NCI-H460 (cell line): ENCODE measurements at places on chromosomes 16 and 17.

DNA sequence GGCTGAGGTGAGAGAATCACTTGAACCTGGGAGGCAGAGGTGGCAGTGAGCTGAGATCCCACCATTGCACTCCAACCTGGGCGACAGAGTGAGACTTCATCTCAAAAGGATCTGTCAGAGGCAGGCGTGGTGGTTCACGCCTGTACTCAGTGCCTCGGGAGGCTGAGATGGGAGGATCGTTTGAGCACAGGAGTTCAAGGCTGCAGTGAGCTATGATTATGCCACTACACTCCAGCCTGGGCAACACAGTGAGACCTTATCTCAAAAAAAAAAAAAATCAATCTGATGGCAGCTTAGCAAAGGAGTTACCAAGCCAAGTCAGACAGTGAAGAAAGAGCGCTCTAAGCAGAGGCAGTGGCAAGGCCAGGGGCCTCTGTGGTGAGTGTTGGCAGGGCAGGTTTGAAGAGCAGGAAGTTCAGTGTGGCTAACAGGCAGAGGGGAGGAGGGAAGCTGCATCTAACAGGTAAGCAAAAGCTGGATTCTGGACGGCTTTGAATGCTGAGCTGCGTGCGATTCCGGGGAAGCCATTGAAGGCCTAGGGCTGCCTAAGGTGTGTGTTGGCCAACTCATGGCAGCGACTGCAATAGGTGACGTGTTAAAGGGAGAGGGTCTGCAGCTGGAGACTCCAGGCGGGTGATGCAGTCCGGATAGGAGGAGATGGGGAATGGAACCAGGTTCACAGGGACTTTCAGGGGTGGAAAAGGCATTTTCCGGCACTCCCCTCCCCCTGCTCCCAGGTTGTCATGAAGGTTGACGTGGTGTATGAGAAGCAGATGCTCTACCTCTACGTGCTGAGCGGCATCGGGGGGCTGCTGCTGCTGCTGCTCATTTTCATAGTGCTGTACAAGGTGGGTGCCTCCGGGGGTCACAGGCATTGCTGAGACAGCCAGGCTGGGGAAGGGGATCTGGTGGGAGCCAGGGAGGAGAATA is 7.0 kb downstream of the ZNF768 start:
- DNase-seq = no peak

- no peak for DNase-seq
Measured at GRCh38 chr16:5448798-5449197, 351.2 kb upstream of the EEF2KMT start.

DNA sequence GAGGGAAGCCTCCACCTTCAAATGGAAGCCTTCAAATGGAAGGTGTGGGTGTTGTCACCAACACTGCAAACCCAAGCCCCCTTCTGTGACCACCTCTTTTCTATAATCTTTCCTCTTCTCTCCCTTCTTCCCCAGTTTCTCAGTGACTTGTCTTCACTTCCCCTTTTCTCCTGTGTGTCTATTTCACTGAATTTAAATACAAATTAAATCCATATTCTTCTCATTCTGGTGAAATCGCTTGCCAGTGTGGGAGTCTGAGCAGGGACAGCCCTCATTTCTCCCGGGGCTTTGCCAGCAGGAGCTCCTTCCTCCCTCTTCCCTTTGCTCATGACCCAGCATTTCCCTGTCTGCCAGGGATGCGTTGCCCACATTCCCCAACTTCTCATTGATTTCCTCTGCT is 6.4 kb upstream of the ITGAX start:
- no peak for DNase-seq

- DNase-seq = no peak
Measured at GRCh38 chr17:64038331-64039105, 18.1 kb upstream of the ICAM2 start.

GRCh38 chr16:78485188-78485916 is 385.9 kb downstream of the WWOX start:
- no peak for DNase-seq

- no peak for DNase-seq
Measured at GRCh38 chr16:69706975-69707340, 19.4 kb downstream of the NQO1 start.

DNA sequence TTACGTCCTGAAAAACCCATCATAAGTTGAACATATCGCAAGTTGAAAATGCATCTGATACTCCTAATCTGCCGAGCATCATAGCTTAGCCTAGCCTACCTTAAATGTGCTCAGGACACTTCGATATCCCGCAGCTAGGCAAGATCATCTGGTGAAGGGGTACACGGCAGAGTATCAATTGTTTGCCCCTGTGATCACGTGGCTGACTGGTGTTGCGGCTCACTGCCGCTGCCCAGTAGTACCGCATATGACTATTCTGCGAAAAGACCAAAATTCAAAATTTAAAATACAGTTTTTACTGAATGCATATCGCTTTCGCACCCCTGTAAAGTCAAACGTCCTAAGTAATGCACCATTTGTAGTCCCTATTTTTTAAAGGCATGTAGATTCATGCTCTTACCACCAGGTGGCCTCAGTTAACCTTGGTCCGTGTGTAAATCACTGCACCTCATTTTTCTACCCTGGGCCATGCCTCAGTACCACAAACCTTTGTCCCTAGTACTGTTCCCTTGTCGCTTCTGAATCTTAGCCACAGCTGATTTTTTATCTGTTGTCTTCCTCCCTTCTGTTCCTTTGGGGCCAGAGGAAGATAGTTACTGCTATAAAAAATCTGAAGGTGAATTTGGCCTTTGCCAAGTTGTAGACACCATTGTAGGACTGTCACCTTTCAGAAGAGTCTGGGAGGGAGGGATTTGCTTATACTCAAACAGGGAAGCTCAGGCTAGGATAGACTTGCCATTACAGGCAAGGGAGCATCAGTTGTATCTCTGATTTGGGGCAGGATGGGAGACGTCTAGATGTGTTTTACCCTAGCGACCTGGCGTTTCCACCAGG is 34.4 kb downstream of the WWP2 start:
- peak; percentile 72 for DNase-seq

DNA sequence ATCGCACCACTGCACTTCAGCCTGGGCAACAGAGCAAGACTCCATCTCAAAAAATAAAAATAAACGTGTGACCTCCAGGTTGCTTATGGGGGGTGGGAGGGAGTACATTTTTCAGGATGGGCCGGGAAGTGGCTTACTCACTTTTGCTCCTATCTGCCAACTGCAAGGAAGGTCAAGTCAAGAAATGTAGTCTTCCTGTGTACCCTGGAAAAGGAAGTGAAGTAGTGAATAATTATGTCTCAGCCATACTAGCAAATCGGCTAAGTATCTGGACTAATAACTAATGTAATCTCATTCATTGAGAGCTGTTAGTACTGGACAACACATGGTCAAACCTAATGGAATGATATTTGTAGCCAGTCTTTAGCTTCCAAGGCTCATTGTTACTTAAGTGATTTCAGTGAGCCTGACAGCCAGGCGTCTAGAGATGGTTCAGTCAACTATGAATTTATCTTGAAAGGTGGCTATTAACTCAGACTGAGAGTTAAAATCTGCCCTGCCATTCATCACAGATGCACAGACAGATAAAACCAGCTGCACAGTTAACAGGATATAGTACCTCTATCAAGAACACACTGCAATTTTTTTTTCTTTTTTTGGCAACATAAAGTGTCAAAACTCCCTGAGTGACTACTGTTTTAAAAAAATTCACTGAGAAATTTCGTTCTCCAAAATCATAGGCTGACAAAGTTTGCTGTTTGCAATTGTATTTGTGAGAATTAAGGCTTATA is 3.7 kb upstream of the TACO1 start:
- DNase-seq = no peak

DNA sequence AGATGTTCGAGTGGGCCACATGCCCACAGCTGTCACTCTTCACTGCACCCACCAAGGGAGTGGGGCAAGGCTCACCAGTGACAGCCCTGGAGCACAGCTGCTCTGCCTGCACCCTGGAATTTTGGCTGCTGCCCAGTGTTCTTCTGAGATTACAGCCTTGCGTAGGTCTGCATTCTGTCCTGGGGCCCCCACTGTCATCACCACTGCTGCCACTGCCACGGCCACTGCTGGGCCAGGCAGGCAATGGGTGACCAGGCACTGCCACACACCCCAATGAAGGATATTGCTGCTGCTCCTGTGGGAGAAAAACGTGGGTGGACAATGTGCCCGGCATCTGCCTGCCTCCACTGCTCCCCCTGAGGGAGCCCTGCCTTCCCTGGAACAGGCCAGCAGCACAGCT is 1717.0 kb downstream of the TP53TG3F start:
- DNase-seq = no peak

- DNase-seq = no peak
Measured at GRCh38 chr16:81752876-81753227, 26.2 kb upstream of the PLCG2 start.

DNA sequence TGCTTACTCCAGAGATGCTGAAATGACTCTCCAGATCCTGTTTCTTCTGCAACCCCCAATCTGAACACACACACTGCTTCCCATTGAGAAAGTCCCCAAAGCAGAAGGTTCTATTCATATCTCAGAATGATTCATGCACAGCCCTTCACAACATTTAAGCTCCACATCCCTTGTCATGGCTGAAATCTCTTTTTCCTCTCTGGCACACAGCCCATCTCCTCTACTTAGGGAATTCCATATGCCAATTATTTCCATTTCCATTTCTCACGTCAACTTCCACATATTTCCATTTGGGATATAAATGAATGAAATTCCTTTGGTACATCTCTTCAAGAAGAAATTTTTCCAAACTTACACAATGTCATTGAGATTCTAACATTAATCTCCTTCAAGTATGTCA is 119.6 kb downstream of the CDH11 start:
- no peak for DNase-seq

GRCh38 chr16:76818606-76819181 is 372.3 kb upstream of the MON1B start:
- no peak for DNase-seq

- DNase-seq = no peak
Measured at GRCh38 chr16:69894676-69895075, 56.5 kb upstream of the CLEC18A start.

GRCh38 chr17:68820476-68820824 is 134.7 kb downstream of the ABCA8 start:
- DNase-seq = no peak

DNA sequence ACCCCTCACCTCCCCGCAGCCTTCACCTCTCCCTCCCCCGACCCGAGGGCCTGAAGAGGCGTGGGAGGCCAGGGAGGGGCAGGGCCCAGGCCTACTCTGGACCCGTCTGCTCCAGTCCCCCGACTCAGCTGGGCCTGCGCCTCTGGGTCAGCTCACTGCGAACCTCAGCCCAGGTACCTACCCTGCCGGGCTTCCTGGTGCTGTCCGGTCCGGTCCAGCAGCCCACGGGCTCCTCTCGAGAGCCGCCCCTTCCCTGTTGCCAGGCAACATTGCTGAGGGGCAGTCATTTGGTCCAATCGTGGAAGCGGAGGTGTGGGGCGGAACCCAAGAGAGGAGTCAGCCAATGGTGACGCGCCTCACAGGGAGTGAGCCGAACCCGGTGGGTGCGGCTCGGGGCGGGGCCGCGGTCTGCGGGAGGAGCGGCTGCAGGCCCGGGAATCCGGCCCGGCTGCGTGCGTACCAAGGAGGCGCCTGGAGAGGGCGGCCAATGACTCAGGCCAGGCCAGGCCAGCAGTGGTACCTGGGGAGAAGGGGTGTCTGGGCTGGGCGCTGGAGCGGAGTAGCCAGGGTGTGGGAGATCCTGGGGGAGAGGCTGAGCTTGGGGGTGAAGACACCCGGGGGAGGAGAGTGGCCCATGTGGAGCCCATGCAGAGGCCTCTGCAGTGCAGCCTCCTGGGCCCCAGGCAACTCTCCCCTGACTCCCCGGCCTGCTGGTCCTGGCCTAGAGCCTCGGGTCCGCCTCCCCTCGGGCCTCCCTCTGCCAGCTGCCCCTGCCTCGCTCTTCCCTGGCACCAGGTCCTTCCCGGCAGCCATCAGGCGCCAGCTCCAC is at the start of gene MEAK7:
MEAK7 (minus strand) TSS at position 240 of the 829 bp plus-strand sequence. CDS start 6,573 bp downstream, outside the sequence.
- peak; percentile 95 for DNase-seq

DNA sequence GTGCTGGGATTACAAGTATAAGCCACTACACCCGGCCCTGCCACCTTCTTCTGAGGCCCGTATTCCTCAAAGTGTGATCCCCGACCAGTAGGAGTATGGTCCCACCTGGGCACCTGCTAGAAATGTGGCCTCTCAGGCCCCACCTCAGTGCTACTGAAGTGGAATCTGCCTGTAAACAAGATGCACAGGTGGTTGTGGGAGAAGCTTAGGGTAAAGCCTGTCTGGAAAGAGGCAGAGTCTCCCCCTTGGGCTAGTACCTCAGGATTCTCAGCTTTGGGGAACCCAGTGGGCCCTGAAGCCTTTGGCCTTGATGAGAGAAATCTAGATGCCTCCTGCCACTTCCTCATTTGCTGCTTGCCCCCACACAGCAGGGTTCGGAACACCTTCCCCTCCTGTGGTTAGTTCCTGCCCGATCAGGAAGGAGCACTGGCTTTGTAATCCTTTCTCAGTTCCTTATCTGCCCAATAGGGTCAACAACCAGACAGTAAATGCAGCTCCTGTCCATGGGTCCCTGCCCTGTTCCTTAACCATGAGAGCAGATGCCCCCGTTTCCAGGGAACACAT is 25.2 kb downstream of the TK2 start:
- DNase-seq = no peak

- no peak for DNase-seq
Measured at GRCh38 chr16:83586036-83586435, 221.7 kb upstream of the HSBP1 start.

GRCh38 chr16:74561626-74562025 is 45.3 kb downstream of the GLG1 start:
- DNase-seq = no peak

DNA sequence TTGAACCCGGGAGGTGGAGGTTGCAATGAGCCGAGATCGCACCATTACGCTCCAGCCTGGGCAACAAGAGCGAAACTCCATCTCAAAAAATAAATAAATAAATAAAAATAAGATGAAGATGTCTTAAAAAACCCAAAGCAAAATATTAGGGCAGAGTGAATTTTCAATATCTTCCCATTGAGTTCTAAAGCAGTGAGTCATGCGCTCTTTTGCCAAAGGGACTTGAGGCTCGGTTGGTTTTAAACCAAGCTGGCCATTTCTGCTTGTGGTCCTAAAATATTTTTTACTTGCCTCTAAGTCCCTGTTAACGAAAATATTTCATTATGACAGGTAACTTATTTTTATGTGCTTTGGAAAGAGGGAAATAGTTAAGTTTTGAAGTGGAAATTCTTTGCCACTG is 4.7 kb downstream of the PAFAH1B1 start:
- DNase-seq = no peak

DNA sequence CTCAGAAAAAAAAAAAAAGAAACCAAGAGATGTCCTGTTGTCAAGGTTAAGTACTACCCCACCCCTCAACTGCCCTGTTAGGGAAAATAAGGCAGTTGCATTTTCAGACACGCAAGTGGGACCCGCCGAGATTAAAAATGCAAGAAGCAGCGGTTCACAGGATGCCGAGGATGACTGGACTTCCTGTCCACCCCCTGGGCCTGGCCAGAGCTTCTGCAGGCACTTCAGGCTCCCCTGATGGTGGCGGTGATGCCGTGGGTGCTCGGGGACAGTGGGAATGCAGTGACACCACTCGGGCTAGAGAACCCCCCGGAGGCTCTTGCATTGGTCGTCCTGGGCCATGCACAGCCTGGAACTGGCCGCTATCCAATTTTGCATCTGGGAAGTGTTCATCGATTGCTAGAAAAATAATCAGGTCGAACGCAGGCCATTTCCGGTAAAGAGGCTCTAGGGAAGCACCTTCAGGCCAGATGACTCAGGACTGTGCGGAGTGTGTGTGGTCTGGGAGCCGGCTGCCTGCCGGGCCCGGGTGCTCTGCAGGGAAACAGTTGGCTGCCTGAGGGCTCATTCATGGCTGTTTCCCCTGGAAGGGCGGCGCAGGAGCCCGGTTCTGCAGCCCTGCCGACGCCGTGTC is 13.4 kb upstream of the CRISPLD2 start:
- peak; percentile 8 for DNase-seq

- no peak for DNase-seq
Measured at GRCh38 chr17:3976675-3977171, 12.5 kb upstream of the ATP2A3 start.

GRCh38 chr16:3413730-3414379 is 12.8 kb downstream of the ZNF174 start:
- no peak for DNase-seq
